Activated naive CD4-positive, alpha-beta T cell treated with anti-CD3 and anti-CD28 coated beads, Interleukin-2, amount 10 ng/mL, durations not matched to agents 7 days and 5 days (primary cell): ENCODE measurements at places on chromosomes 7 and 10.

- DNase-seq, result no peak
- no peaks in the 10 kb centered on the region for H3K4me1 ChIP-seq
- H3K4me3 ChIP-seq, result no peak overlapping the region
- H3K36me3 ChIP-seq, result peaks cover 9% of the 10 kb centered on the region
- H3K27me3 ChIP-seq, result no peaks in the 10 kb centered on the region
Measured at GRCh38 chr10:60073781-60074656, 167.7 kb upstream of the CCDC6 start.

DNA sequence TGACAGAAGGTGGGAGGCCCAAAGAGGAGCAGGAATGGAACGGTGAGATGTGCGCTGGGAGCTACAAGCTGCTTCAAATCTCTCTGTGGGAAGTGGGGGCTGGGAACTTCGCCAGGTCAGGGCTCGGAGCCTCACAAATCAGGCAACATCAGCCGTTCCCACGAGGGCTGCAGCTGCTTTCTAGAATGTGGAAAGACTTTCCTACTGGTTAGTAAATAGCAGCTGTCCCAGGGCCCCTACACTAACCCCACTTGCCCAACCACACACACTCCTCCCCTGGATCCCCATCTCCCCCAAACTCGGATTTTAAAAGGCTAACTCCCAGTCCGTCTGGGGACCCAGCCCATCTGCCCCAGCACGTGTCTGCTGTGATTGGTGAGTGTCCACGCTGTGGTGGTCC lies 40.6 kb upstream of the PITRM1 start:
- no peak for DNase-seq
- H3K27ac ChIP-seq, result no peak overlapping the region
- H3K4me3 ChIP-seq, result no peak overlapping the region
- H3K27me3 ChIP-seq, result peaks cover 43% of the 10 kb centered on the region

DNA sequence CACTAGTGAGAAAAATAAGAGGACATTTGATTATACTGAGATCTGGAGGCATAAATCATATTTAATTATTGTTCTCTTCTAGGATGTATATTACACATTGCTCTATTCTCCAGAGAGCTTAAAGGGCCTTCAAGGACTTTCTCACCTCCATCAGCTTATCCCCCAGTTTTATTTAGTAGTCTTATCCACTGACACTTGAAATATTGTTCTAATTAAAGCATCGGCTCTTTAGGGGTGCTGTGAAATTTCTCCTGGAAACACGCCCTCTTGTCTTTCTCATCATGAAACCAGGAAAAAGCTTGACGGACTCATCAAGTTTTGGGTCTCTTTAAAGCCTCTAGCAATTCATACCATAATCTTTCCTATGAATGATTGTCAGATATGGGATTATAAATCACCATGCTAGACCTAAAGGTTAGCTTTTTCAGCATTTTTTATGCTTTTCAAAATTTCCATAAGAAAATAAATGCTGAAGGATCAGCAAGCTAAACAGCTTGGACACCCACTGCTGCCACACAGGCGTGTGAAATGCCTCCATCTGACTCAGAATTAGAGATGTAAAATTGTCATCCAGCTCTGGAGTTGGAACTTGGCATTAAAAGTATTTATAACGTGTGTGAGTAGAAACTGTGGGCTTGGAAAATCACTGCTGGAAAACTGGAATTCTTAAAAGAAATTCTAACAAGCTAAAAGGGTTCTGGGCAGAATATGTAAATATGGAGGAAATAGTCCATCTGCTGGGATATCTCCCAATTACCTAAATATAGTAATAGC lies 216.3 kb downstream of the CHRM2 start:
- no peaks in the 10 kb centered on the region for H3K27me3 ChIP-seq
- no peak for DNase-seq
- no peaks in the 10 kb centered on the region for H3K4me1 ChIP-seq
- H3K27ac ChIP-seq, result no peak overlapping the region
- no peaks in the 10 kb centered on the region for H3K36me3 ChIP-seq
- H3K4me3 ChIP-seq, result no peak overlapping the region

- no peak overlapping the region for H3K27ac ChIP-seq
- no peak for DNase-seq
- H3K27me3 ChIP-seq, result peaks cover 6% of the 10 kb centered on the region
- no peaks in the 10 kb centered on the region for H3K4me1 ChIP-seq
- H3K4me3 ChIP-seq, result no peak overlapping the region
Measured at GRCh38 chr7:108170251-108170650, 40.1 kb upstream of the LAMB4 start.

DNA sequence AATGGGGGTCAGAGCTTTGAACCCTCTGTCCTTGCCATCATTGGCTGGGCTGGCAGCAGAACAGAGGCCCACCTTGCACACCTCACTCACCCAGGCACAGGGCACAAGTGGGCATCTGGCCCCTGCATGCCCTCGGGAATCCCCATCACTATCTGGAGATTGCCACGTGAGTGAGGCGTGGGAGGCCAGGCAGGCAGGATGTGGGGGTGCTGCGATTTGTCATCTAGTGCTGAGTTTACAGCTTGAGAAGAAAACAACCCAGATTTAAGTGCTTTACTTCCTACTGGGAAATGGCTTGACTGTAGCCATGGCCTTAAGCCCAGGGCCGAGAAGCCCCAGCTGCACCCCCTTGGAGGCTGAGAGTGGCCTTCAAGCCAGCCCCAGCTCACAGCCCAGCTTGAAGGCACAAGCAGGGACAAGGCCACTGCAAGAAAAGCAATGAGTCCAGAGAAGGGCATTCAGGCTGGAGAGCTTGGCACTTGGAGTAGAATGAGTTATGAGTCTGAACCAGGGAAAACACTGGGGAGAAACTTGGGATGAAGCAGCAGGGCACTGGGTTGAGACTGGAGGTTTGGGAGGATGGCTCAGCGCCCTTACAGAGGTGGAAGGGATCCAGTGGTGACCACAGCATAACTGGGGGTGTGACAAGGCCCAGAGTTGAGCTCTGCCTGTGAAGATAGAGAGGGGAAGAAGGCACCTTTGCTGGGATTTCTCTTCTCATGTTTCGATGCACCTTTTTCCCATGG lies 123.0 kb downstream of the CXCL12 start:
- no peaks in the 10 kb centered on the region for H3K36me3 ChIP-seq
- no peak overlapping the region for H3K27ac ChIP-seq
- H3K27me3 ChIP-seq, result peaks cover 5% of the 10 kb centered on the region
- H3K4me3 ChIP-seq, result no peak overlapping the region
- no peaks in the 10 kb centered on the region for H3K4me1 ChIP-seq

GRCh38 chr10:130425881-130426435 lies 289.8 kb downstream of the GLRX3 start:
- no peaks in the 10 kb centered on the region for H3K4me1 ChIP-seq
- no peaks in the 10 kb centered on the region for H3K27me3 ChIP-seq
- no peak for DNase-seq
- no peak overlapping the region for H3K4me3 ChIP-seq

DNA sequence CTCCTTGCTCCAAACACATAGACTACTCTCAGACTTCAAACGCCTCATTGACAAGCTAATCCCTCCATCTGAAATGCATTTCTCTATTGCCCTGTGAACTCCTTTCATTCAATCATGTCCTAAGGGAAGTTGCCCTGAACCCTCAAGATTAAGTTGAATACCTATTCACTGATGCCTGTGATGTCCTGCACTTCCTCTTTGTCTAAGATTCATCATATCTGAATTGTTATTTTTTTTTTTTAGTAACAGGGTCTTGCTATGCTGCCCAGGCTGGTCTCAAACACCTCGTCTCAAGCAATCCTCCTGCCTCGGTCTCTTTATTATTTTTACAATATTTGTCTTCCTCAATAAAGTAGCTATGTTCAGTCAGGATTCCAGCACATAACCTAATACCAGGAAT lies 3.2 kb downstream of the PSMA2 start:
- peaks cover 64% of the 10 kb centered on the region for H3K4me1 ChIP-seq
- H3K4me3 ChIP-seq, result no peak overlapping the region
- peaks cover 37% of the 10 kb centered on the region for H3K36me3 ChIP-seq
- H3K27me3 ChIP-seq, result no peaks in the 10 kb centered on the region
- H3K27ac ChIP-seq, result no peak overlapping the region

DNA sequence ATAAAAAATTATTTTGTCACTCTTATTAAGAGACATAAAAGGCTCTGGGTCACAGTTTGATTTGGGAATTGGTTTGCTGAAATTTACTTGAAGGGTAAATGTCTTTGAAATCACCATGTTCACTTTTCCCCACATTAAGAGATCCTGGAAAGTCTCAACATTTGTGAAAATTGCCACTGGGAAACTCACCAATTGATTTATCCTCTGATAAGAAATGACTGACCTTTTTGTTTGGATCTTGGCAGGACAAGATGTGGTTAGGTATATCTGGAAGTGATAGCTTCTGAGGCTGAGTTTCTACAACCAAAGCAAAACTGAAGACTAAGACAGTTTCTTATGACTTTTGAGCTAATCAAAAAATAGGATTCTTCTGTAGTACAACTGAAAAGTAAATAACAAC lies 107.1 kb upstream of the TMEM106B start:
- H3K27ac ChIP-seq, result no peak overlapping the region
- no peak overlapping the region for H3K4me3 ChIP-seq
- H3K4me1 ChIP-seq, result no peaks in the 10 kb centered on the region
- DNase-seq, result no peak
- no peaks in the 10 kb centered on the region for H3K36me3 ChIP-seq
- H3K27me3 ChIP-seq, result no peaks in the 10 kb centered on the region

DNA sequence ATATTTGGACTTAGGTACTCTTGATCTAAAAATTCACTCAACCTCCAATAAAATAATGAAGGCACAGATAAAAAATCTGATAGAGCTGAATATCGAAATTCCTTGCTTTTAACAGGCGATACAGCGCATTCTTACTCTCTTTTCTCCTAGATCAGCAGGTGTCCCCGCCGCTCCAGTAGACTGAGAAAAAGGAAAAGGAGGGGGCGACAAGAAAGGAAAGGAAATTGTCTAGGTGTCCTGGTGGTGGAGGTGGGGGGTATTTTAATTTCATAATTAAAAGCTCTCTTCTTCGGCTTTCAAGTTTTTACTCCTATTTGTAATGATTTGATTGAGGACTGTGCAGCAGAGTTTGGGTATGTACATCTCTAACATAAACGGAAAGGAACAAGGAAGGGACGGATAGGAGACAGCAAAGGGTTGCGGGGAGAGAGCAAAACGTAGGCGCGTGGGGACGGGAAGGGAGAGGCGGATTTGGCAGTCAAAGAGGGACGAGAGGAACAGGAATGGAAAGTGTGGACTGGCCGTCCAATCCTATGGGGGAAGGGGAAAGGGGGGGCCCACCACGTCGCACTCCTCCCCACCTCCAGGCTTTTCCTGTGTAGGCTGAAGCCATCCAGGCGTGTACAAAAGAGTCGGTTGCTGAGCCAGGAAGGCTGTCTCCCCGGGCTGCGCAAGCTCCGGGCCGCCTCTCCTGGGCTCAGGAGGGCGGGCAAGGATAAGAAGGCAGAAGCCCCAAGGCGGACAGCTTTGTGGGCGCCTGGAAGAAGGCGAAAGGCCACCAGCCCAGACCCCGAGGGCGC lies 875 bp upstream of the HECTD2 start:
- H3K36me3 ChIP-seq, result no peaks in the 10 kb centered on the region
- H3K27ac ChIP-seq, result peak overlapping the region; percentile 81
- peak; percentile 50 for DNase-seq
- peaks cover 24% of the 10 kb centered on the region for H3K27me3 ChIP-seq
- H3K4me3 ChIP-seq, result peak overlapping the region; percentile 76

- no peaks in the 10 kb centered on the region for H3K4me1 ChIP-seq
- no peak overlapping the region for H3K27ac ChIP-seq
Measured at GRCh38 chr7:2616387-2617324, 15.1 kb upstream of the TTYH3 start.

GRCh38 chr7:135798095-135798494 lies 49.5 kb upstream of the FAM180A start:
- H3K4me1 ChIP-seq, result no peaks in the 10 kb centered on the region
- no peaks in the 10 kb centered on the region for H3K36me3 ChIP-seq
- peaks cover 10% of the 10 kb centered on the region for H3K27me3 ChIP-seq
- no peak for DNase-seq
- no peak overlapping the region for H3K4me3 ChIP-seq
- no peak overlapping the region for H3K27ac ChIP-seq

- no peaks in the 10 kb centered on the region for H3K27me3 ChIP-seq
- no peak overlapping the region for H3K4me3 ChIP-seq
- no peak overlapping the region for H3K27ac ChIP-seq
Measured at GRCh38 chr10:17657103-17657500, 13.2 kb downstream of the STAM start.

DNA sequence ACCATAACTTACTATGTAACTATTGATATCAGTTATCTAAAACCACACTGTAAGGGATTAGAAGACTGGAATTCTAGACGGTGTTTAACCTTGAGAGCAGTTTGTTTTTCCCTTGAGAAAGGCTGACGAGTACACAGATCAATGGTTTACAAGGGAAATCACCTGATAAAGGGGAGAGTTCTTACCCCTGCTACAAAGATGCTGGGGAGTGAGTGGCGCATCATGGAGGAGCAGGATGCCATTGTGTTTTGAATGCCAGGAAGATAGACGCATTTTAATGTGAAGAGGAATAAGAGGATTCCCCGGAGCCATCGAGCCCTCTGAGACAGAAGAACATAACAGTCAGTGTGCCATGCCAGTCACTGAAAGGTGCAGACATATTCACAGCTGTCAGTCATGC lies 145.2 kb downstream of the PKD1L1 start:
- H3K36me3 ChIP-seq, result no peaks in the 10 kb centered on the region
- DNase-seq, result no peak
- H3K27me3 ChIP-seq, result peaks cover 5% of the 10 kb centered on the region

GRCh38 chr10:24727786-24728185 lies 4.1 kb upstream of the ARHGAP21 start:
- H3K36me3 ChIP-seq, result no peaks in the 10 kb centered on the region
- H3K27ac ChIP-seq, result no peak overlapping the region
- no peak overlapping the region for H3K4me3 ChIP-seq
- peaks cover 4% of the 10 kb centered on the region for H3K27me3 ChIP-seq
- peaks cover 6% of the 10 kb centered on the region for H3K4me1 ChIP-seq
- DNase-seq, result no peak

GRCh38 chr7:7562736-7563135 lies 3.9 kb upstream of the MIOS start:
- H3K27ac ChIP-seq, result no peak overlapping the region
- H3K36me3 ChIP-seq, result peaks cover 10% of the 10 kb centered on the region
- peaks cover 4% of the 10 kb centered on the region for H3K4me1 ChIP-seq

GRCh38 chr10:62335326-62335725 lies 38.8 kb upstream of the ZNF365 start:
- no peaks in the 10 kb centered on the region for H3K4me1 ChIP-seq
- no peaks in the 10 kb centered on the region for H3K36me3 ChIP-seq
- H3K27ac ChIP-seq, result no peak overlapping the region
- H3K4me3 ChIP-seq, result no peak overlapping the region
- DNase-seq, result no peak

DNA sequence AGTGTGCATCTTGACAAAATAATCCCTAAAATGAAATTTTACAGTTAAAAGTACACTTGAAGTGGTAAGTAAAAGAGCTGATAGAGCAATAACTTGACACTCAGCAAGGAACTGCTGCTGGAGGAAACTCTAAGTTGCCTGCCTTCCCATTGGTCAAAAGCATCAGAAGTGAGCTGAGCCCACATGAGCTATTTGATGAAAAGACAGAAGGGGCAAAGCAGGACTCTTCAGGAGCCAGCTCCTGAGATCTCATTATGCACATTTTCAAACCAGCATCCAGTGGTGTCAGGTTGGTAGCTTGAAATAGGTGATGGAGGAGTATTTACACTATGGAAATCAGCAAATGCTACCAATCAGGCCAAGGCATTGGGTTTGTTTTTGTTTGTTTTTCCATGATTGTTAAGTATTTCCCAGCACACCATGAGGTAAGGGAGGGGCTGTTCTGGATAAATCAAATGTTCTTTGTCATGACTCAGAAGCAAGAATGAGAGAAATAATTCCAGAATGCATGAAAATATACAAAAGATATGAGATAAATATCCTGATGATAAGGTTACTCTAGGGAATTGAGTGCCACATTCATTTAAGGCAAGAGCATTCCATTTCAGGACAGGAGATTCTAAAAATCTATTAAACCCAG lies 316.6 kb downstream of the SNX13 start:
- H3K36me3 ChIP-seq, result no peaks in the 10 kb centered on the region
- DNase-seq, result no peak
- H3K4me1 ChIP-seq, result no peaks in the 10 kb centered on the region
